ENCODE measurements at places on chromosomes 3 and 15.
A peak's percentile ranks its signal among the peaks of the same experiment; 100 is the strongest.

DNA sequence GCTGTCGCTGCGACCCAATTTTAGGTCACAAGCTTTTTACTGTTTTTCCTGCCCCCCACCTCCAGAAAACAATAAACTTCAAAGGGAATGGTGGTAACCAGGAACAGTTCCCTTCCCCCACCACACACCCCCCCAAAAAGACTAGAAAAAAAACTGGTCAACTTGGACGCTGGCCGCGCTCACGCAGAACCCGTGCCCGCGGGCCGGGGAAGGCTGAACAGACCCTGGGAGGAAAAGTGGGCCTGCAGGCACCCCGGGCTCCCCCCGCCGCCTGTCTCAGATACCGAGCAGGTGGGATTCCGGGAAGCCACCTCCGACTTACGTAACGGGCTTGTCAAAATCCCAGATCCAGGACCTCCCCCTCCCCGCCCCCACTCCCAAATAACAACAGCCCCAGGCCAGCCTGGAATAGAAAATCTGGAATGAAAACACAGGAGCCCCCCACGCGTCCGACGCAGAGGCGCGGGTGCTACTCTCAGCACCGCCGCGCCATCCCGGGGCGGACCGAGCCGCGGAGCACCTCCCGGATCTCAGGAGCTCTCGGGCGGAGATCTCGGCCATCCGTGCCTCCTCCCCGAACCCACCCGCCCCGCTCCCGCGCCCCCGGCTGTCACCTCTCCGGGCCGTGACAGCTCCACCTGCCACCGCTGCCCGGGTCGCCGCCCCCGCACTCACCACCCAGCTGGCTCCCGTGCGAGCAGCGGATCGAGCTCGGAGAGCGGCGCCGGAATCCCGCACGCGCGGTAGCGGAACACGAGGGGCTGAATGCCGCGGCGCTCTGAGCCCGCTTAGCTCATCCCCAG lies 557 bp downstream of the DENND4A start:
- DNase-seq: peak; percentile 41

DNA sequence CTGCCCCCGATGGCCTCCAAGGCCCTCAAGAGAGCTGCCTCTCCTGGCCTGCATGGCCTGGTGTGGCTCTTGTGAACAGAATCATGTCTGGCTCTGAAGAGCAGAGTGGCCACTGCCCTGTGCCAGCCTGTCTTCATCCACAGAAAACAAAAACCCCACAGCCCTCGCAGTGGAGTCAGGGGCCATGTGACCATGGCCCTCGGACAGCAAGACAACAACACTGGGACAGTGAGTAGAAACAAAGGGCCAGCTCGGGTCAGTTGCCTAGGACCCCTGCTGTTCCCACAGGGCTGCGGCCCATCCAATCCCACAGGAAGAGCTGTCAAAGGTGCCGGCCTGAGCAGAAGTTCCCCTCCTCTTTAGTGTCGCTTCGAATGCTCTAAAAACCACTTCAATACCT lies 72.5 kb downstream of the UMPS start:
- DNase-seq: no peak

DNA sequence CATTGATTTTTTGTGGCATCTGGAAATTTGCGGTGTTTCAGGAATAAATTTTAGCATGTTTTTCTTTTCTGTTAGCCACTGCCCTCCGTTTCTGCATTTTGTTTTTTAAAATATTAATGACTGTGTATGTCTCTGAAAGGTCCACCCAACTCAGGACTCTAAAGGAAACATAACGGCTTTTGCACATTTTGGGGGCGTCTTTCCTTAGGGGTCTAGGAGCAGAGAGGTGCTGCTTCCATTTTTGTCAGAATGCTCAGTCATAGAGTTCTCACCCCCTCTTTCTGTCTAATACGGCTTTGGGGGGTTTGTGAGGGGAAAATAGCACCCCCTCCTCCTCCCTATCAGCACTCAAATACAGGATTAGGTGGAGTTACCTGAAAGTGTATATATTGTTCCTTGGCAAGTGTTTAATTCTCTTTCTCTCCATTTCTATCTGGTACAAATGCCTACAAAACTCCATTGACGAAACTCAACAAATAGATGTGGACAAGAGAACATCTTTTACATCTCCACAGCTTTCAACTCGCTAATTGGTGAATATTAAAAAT lies 219.4 kb downstream of the MEIS2 start:
- no peak for DNase-seq

DNA sequence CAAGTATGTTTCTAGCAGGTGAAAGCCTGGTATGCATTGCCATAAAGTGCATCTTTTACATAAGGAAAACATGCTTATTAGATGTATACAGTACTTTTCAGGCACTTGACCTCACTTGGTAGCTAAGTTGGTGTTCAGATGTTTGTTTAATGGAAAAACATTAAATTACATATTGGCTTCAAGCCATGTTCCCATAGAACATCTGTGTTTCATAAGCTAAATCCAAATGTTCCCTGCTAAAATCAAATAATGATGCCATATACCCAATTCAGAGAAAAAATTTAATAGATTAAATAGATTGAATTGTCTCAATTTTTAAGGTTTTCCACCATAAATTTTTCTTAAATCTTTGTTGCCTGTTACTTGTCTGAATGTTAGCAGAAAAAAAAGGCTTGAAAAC lies 19.1 kb upstream of the RPL22L1 start:
- no peak for DNase-seq

DNA sequence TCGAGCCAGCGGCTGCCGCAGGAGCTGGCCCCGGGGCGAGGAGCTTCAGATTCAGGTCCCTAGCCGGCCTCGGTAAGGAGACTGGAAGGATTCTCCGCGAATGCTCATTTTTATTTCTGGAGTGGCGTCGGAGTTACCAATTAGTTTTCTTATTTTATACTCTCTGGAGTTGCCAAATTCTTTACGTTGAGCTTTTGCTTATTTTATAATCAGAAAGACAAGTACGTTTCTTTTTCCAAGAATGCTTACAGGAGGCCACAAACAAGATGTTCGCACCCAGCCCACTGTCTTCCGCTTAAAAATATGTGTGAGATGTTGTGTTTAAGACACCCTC lies 453 bp upstream of the GPR156 start:
- no peak for DNase-seq

DNA sequence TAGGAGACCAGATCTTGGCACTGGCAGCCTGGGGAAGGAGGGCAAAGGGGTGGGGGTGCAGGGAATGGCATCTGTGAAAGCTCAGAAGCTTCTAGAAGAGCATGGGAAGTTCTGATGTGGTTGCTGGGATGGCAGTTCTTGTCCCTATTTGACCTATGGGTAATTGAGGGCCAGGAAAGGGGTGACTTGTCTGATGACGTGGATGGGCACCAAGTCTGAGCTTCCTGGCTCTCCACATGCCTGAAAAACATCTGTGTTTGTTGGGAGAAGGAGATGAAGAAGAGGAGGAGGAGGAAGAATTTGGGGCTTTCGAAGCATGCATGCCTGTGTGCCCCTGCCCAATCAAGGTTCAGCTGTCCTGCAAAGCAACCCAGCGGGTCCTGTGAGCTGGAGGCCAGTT lies 158.8 kb downstream of the SMAD6 start:
- DNase-seq: no peak

- no peak for DNase-seq
These were observed 587.4 kb downstream of the FOXP1 start for GRCh38 chr3:70996082-70996481.

DNA sequence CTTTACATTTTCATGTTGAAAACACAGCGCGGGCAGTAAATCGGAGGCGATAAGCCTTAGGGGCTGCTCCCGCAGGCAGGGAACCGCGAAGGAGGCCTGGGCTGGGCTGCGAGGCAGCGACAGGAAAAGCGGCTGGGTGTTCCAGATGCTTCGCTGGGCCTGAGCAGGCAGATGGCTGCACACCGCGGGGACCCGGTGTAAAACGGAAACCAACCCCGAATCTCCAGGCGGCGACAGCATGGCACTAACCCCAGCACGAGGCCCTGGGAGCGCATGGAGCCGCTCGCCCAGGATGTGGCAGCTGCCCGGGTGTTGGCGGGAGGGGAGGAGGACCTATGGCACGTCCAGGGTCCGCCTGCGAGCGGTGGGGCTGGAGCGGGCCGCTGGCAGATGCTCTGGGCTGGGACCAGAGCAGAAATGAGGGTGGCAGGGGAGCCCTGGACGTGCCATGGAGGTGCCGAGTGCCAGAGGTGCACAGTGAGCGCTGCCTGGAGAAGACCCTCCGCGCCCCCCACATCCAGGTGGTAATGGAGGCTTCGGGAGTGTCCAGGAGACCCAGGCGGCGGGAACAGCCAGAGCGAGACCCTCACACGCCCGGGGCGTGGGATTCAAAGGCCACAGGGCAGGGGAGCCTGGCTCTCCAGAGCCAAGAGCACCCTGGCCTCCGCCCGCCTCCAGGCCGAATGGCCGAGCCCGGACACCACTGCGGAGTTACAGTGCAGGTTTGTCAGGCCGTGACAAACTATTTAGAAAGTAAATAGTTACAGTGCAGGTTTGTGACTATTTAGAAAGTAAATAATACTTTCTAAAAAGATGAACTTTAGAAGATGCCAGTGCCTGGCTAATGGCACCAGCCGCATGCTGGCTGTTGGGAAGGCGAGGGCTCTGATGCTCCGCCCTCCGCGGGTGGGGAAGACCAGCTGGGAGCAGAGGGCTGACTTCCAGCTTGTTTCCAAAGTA lies 293.6 kb downstream of the OCA2 start:
- no peak for DNase-seq

DNA sequence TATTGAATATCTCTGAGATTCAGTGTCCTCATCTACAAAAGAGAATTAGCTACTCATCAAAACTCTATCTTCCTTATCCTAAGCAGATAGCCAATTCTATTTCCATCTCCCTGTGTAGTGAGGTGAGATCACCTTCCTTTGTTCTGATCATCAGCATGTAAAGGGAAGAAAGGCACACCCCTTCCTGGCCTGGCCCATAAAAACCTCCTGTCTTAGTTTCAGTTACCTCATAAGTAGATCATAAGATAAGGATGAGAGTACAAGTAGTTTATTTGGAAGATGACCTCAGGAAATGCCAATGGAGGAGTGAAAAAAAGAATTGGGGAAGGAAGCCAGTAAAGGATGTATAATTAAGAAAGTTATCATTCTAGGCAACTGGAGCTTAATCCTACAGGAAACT lies 114.5 kb upstream of the GADL1 start:
- DNase-seq: no peak

DNA sequence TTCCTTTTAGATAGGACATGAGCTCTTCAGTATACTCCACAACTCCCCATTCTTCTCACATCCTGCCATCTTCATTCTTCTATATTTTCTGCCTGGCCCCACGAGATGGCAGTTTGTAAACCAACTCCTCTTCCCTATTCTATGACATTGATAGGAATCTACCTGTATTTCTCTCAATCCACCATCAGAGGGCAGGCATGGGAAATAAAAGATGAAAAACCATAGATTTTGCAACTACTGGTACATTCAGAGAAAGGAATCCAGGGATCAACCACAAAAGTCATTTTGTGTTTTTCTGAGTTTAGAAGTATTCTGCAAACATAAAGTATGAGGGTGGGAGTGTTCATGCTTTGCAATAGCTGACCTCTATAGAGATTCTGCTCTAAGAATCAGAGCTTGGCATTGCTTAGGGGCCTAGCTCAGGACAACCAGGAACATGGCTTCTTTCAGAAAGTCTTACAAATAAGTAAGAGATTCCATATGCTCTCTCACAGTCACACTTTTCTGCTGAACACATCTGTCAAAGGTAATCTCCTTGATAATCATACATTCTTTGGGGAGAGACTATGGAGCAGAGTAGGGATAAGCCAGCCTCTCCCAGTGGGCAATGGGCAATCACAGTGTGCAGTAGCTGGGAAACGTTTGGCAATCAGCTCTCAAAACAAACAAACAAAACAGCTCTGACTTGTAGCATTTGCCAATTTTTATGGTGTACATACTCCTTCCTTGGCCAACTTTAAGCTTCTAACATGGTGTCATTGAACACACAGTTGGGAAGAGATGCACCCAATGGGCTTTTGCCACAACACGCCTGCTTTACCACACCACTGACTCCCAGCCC lies 43.1 kb upstream of the SLC25A36 start:
- no peak for DNase-seq

GRCh38 chr3:171526869-171527268 lies 66.7 kb upstream of the TNIK start:
- no peak for DNase-seq

- no peak for DNase-seq
These were observed 26.6 kb downstream of the CLDN18 start for GRCh38 chr3:138036572-138036971.

DNA sequence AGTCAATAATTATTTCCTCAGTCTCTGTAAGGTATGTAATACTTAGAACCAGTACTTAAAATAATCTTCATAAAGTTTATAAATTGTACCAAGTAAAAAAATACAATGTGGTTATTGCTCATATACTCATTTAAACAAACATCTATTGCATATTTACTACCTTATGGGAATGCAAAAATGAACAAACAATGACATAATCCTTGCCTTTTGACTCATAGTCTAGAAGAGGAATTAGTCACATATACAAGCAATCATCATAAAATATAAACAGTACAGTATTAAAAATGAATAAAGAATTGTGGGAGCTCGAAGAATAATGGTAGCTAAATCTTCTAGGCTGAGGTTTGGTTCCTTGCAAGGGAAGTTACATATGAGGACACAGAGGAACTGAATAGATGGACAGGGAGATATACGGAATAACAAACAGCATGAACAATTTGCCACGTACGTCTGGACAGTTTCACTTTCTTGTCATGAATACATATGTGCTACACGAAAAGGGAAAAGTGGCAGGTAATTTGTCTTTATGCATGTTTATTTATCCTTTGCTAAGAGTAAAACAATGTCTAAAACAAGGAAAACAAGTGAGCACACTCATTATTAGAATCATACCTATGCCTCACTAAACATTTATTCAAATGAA lies 17.2 kb downstream of the IMPG2 start:
- DNase-seq: no peak

GRCh38 chr3:14839236-14839635 lies 20.5 kb downstream of the FGD5 start:
- no peak for DNase-seq

- DNase-seq: no peak
These were observed 112.7 kb upstream of the SLC4A7 start for GRCh38 chr3:27596921-27597320.

- no peak for DNase-seq
These were observed 68.1 kb downstream of the SLC6A1 start for GRCh38 chr3:11060500-11061251.

DNA sequence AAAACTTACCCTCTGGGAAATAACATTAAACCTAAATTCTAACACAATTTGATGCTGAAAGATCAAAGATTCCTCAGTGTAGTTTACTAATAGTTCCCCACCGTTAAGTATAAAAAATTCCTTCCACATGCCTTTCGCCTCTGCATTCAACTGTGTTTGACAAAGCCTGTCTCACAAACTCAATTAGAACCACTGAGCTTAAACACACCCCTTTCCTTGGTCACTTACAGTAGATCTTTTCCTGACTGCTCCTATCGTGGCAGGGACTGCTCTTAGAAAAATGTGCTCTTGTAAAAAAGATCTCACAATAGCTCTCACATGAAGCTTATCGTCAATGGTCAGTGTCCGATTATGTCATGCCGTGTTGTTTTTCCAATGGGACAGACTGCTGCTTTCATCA lies 8.9 kb upstream of the KBTBD8 start:
- no peak for DNase-seq

- DNase-seq: no peak
These were observed 108.8 kb downstream of the FBN1 start for GRCh38 chr15:48536681-48537091.
